ENCODE measurements at places on chromosomes 3 and 15. TPM values are rescaled to one million over a fixed set of nuclear protein-coding genes. Genes with fewer than 3 reads are reported as not detected.

B3GNT5 gene
- not detected for polyA plus RNA-seq

NCEH1 gene
- polyA plus RNA-seq: 4.5 TPM

RAB8B gene
- 57.6 TPM for polyA plus RNA-seq

CKMT1A gene
- polyA plus RNA-seq: not detected

KNL1 gene
- polyA plus RNA-seq: 1.1 TPM

KLHL40 gene
- polyA plus RNA-seq: not detected

MST1R gene
- polyA plus RNA-seq: 1.2 TPM

LMOD3 gene
- not detected for polyA plus RNA-seq

NFKBIZ gene
- 10.1 TPM for polyA plus RNA-seq

ASB14 gene
- polyA plus RNA-seq: 0.53 TPM

QARS1 gene
- polyA plus RNA-seq: 117 TPM

PIGZ gene
- 2.1 TPM for polyA plus RNA-seq

ULK3 gene
- polyA plus RNA-seq: 25.2 TPM

TSEN2 gene
- polyA plus RNA-seq: 12.4 TPM

LRRC31 gene
- not detected for polyA plus RNA-seq

NUDT16 gene
- polyA plus RNA-seq: 3.8 TPM

SYNM gene
- polyA plus RNA-seq: not detected

CCR8 gene
- polyA plus RNA-seq: not detected

SLC6A1 gene
- polyA plus RNA-seq: not detected
